ENCODE measurements at places on chromosomes 5 and 9.

GRCh38 chr5:177545487-177546257 lies 8.7 kb downstream of the FAM193B start:
- no peak for DNase-seq

GRCh38 chr9:16524078-16524477 lies 346.4 kb downstream of the BNC2 start:
- no peak for DNase-seq

DNA sequence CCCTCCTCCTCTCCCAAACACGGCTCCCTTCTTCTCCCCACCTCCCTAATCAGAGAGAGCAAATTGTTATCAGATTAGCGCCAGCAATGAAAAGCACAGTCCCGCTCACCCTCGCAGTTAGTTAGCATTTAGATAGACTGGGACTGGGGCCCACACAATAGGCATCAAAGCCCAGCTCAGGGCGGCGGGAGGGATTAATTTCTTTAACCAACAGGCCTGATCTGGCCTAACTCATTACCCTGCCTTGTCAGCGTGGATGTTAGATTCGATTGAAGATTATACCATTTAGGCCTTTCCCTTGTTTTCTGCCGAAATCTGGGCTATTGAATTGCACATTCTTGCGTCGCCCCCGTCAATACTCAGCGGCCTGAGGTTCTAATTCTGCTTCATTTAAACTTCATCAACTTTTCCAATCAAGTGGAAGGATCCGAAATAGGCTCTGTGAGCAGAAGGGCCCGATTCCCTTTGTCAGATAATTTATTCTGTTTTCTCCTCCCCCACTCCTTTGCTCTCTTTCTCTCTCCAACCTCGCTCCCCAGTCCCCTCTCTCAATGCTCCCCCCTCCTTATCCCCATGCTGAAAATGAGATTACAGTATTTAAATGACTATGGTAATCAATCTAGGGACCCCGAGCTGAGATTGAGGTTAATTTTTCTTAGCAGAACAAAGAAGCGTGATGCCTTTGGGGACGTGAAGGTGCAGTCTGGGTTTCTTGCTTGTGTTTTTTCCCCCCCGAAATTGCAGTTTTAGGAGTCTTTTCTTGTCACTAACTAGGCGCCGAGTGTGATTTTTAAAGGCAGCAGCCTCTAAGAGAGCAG lies 15.1 kb downstream of the CFAP77 start:
- DNase-seq: no peak

- DNase-seq: no peak
These were observed 555.8 kb upstream of the TLE4 start for GRCh38 chr9:79015951-79016350.
